ENCODE measurements at places on chromosomes 7 and 10.

DNA sequence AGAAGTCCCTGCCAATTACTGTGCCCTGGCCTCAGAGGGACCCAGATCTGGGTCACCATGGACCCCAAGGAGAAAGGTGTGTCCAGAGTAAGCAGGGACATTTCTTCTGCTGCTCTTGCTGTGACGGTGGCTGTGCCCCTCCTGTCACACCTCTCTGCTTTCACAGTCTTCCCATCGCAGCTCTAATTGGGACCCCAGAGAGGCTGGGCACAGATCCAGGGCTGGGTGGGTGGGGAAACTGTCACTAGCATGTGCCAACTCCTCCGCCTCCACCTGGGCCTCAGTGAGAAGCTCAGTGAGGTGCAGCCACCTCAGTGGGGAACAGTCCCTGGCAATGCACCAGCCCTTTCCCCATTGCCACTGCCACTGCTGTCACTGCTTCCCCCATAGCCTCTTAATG lies 37.3 kb upstream of the ADCYAP1R1 start:
- DNase-seq, result no peak

DNA sequence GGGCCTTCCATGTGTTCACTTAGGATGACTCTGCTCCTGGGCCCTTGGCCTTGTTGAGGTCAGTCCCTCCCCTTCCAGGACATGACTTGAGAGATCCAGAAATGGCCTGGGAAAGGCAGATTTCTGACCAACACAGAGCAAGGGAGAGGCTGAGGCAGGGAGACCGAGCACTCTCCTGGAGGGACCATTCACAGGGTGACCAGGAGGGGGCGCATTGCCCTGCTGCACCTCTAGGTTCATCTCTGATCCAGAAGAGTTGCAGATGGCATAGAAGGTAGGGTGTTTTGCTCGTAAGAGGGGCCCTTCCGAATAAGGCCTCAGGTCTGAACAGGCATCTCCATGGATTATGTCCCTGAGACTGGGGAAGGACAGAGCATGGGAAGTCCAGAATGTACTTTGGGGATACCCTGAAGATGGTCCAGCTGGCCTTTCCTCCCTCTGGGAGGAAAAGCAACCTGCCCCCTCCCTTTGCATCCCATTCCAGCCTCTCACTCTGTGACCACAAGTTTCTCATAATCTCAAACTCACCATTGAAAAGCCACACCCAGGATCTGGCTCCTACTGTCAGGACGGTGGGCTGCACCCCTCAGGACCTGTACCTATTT lies 6.6 kb downstream of the DMBT1 start:
- DNase-seq, result peak; percentile 66

DNA sequence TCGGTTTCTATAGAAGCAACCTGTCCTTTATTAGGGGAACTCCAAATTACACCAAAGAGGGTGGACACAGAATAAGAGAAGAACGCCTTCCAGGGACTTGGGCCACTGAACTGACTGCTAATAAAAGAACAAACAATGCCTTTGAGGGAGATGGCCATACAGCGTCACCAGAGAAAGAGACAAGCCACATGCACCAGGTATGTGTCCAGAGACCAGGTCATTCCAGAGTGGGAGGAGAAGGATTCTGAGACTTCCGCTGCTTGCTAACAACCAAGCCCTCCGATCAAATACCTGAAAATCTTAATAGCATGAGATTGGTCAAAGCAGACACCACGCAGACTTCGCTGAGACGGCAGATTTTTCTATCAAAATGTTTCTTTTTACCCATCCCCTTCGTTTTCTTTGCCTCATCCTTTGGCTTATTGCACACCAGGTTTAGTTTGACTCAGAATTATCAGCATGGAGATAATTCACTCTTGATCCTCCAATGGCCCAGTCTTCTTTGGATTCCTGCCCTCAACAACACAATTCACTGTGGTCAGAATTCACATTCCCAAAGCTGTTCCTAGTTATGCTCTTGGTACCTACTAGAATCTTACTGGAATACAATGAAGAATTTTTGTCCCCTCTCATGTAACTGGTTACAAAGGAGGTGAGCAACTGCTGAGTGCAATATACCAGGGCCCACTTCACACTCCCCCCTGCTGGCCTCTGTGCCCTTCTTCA lies 87.4 kb upstream of the DDC start:
- no peak for DNase-seq

- DNase-seq, result peak; percentile 55
These were observed 88.7 kb upstream of the PDGFA start for GRCh38 chr7:608361-608760.

DNA sequence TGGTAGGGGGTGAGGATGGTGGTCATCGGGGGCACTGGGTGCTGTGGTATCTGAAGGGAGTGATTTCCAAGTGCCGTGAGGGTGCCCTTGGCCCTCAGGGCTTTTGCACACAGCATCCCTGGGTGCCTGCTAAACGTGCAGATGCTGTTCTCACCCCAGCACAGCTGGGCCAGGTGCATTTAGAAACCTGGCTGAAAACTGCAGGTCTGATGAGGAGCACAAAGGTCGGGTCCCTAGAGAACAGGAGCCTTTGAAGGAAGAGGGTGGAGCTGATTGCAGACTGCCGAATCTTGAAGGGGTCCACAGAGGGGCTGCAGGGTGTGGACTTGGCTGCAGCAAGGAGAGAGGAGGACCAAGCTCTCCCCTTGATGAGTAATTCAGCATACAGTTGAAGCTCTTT lies 32.0 kb downstream of the ZMIZ1 start:
- no peak for DNase-seq

DNA sequence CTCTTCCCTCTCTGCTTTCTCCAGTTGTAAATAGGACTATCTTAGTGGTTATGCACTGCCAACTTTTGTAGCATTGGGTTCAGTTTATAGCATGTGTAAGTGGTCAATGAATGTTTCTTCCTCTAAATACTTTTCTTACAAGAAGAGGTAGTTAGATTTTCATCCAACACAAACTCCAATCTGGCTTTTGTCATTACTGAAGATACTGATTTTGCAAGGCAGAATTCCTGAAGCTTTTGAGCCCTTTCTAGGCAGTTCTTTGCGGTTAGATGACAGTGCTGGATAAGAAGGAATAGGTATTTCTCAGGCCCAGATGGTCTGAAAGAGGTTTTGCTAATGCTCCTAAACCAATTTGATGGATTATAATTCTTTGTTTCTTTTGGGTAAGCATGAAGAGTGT lies 60.5 kb downstream of the BICC1 start:
- no peak for DNase-seq

DNA sequence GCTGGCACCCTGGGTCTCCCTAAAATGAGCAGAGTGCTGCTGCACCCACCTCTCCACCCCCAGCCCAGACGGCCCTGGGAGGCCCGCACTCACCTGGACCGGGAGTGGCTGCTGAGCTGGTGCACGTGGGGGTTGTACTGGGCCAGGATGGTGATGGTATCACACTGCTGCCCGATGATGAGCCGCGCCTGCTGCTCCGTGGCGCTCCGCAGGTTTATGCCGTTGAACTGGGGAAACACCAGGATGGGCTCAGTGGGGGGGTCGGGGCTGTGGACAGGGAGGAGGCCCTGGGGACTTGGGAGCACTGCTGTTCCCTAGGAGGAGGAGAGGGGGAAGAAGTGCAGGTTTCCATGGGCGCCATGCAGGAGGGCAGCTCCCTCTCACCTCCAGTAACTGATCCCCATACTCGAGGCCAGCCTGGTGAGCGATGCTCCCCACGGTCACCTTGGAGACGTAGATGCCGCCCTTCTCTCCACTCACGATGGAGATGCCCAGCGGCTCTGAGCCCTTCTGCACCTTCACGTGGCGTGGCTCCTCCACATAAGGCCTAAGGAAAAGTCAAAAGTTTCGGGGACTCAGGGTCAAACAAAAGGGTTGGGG lies 114.6 kb downstream of the DLG5 start:
- no peak for DNase-seq

GRCh38 chr10:17684537-17684936 lies 40.6 kb downstream of the STAM start:
- DNase-seq, result no peak

- no peak for DNase-seq
These were observed 63.1 kb downstream of the FZD1 start for GRCh38 chr7:91327346-91327745.

- DNase-seq, result no peak
These were observed 382 bp upstream of the MBLAC1 start for GRCh38 chr7:100126239-100126930.

DNA sequence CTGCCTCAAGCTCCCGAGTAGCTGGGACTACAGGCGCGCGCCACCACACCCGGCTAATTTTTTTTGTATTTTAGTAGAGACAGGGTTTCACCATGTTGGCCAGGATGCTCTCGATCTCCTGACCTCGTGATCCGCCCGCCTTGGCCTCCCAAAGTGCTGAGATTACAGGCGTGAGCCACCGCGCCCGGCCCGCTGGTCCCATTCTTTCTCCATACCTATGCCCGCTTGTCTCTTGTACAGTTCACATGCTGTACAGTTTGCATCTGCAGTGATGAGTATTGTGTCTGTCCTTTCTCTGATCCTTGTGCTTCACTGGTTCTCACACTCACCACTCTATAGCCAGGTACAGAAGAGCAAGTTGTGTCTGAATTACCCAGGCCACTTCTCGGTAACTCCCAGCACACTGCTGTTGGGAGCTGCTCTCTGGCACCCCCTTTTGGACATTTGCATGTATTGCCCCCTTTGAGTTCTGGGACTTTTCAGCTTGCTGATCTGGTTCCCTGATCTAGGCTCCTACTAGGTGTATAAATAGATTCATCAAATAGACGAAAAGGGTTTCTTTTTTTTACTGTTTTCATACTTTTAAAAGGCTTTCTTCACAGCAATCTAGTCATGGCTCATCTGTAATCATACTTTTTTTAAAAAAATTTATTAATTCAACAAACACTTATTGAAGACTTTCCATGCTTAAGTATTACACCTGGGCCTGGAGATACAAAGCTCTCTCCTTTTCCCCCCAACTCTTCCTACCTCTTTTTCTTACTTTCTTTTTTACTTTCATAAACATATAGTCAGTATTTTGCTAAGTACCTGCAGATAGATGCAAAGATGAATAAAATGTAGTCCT lies 53.5 kb downstream of the AOAH start:
- DNase-seq, result peak; percentile 78

DNA sequence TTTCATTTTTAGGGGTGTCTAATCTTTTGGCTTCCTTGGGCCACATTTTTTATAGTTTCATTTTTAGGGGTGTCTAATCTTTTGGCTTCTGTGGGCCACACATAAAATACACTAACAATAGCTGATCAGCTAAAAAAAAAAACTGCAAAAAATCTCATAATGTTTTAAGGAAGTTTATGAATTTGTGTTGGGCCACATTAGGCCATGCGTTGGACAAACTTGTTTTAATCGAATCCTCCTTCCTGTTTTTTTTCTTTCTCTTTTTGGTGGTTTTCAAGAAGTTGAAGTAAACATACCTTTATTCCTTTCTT lies 37.4 kb downstream of the ZNRF2 start:
- DNase-seq, result no peak

DNA sequence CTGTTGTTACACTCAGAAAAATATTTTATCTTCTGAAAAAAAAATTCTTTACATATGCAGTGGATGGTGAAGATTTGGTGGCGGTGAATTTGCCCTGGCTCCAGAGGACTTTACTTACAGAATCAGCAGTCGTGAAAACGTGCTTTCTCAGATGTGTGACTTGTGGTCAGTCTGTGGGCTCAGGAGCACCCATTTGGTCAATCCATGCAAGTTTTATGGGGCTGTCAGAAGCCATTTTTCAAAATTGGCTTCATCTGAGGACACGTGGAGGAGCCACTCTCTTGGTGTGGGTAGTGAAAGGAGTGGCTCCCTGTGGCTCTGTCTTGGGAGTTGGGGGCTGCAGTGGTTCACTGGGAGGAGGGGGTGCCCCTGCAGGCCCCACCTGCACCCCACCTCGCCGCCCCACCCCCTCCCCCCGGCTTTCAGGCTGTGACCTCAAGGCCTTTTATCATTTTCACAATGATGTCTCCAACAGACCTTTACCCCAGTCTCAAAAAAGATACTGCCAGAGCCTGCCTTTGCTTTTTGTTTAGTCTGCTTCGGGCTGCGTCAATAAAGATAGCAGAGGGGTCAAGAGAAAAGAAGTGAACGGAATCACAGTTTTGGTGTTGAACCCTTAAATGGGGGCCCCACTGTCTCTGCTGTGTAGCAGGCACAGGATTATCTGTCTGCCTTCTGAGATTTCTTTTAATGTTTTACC lies 137.4 kb downstream of the MGMT start:
- no peak for DNase-seq

GRCh38 chr7:24336461-24336860 lies 52.5 kb downstream of the NPY start:
- no peak for DNase-seq

- no peak for DNase-seq
These were observed 633.5 kb upstream of the ANKRD30A start for GRCh38 chr10:36491926-36492325.

GRCh38 chr10:100504096-100504495 lies 15.6 kb downstream of the SEC31B start:
- no peak for DNase-seq

DNA sequence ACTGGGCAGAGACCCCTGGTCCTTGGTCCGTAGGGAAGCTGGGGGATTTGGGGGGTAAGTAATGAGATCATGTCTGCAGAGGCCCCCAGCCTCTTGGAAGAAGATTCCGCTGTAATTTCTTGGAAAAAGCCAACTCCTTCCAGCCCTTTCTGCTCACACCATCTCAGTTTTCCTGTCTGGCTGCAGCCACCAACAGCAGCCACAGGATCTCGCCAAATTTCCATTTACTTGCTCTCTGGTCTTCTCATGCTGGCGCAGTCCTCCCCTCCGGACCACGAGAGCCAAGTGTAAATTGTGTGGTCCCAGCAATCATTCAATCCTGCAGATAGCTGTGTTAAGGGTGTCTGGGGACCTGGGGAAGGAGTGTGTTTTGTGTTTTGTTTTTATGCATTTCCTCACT lies 49.6 kb downstream of the ASB13 start:
- DNase-seq, result no peak

DNA sequence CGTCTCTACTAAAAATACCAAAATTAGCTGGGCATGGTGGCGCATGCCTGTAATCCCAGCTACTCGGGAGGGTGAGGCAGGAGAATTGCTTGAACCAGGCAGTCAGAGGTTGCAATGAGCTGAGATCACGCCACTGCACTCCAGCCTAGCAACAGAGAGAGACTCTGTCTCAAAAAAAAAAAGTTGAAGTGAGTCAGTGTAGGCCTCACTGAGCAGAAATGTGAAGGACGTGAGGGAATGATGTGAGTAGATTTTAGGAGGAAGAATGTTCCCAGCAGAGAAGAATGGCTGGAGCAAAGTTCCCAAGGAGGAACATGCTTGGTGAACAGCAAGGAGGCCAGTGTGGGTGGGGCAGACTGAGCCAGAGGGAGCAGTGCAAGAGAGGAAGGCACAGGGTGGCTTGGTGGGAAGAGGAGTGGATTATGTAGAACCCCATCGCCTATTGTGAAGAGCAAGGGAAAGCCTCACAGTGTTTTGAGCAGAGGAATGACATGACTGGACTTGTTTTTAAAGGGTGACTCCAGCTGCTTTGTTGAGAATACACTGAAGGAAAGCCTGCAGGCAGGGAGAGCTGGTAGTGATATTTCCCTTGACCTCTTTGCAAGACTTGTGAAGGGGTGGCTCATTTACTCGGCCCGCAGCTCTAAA lies 708.7 kb downstream of the SUGCT start:
- DNase-seq, result no peak

GRCh38 chr10:125628104-125629049 lies 54.6 kb downstream of the TEX36 start:
- no peak for DNase-seq

- no peak for DNase-seq
These were observed 74.6 kb downstream of the PPP1R17 start for GRCh38 chr7:31761646-31762045.

Data from dermis blood vessel endothelial cell (primary cell).